ENCODE measurements at places on chromosomes 7 and 10. TPM values are rescaled to one million over a fixed set of nuclear protein-coding genes. Genes with fewer than 3 reads are reported as not detected.

Gene GATA3
- polyA plus RNA-seq = 0.02 TPM

DNA sequence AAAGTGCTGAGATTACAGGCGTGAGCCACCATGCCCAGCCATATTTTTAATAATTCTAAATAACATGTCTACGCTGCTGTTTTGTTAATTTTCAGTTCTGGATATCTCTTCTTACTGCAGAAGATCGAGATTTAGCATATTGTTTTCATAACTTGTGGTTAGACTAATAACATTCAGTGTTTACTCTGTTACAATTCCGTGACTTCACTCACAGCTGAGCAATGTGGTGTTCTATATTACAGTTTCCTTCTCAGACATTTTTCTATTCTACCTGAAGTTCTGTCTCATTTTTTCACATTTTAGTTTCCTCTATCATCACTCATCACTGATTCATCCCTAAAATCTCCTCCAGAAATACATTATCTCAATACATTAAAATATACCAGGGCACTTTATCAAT lies 10.9 kb downstream of the RNF32 start:
- H3K36me3 ChIP-seq = no peaks in the 10 kb centered on the region
- no peak overlapping the region for H3K27ac ChIP-seq
- H3K4me1 ChIP-seq = no peaks in the 10 kb centered on the region
- H3K4me3 ChIP-seq = no peak overlapping the region

DNA sequence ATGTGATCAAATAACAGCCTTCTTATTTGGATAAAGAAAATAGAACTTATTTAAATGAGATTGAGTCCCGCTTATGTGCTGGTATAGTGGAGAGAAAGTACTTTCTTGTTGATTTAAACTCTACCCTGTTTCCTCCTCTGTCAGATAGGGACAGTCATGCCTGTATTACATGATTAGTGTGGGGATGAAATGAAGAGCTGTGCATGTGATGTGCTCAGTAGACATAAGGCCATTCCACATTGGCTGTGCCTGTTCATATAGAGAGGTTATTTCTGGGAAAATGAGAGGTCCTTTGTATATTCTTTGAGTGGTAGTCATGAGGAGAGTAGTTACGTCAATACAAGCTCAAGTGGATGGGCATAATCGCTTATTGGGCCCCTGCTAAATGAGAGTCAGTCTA lies 5.7 kb downstream of the MTURN start:
- H3K36me3 ChIP-seq = no peaks in the 10 kb centered on the region

DNA sequence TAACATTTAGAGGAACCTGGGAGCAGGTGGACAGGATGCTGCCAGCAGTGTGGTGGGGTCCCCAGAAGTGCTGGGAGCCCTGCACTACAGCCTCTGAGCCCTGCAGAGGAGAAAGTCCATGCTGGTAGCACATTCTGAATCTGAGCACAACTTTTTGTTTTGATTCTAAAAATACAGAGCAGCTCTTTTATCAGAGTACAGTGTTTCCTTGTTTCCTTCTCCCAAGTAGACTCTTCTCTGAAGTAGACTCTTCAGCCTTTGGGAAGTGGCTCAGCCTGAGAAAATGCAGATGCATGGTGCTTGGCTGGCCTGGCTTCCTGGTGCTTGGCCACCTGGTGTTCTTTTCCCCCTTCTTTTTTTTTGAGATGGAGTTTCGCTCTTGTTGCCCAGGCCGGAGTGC lies 9.1 kb downstream of the ADCY1 start:
- no peak overlapping the region for H3K27ac ChIP-seq
- no peaks in the 10 kb centered on the region for H3K36me3 ChIP-seq
- DNase-seq = no peak

DNA sequence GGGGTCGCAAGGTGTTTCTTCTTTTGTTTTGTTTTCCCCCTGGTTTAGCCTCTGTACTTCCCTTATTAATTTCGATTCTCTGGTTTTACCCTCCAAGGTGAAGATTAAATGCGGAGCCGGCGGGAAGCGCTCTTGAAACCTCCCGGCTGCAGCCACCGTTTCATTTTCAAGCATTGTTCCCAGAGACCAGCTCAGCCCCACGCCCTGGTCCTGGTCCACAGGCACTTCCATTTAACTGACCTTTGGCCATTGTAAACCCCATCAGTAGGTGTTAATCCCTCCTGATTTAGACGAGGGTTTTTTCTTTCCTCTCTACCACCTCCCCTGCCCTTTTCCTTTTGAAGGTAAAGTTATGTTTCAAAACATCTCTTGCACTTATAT lies 39.2 kb upstream of the ENO4 start:
- DNase-seq = no peak
- H3K4me1 ChIP-seq = peaks cover 2% of the 10 kb centered on the region
- no peaks in the 10 kb centered on the region for H3K27me3 ChIP-seq
- no peak overlapping the region for H3K27ac ChIP-seq
- H3K36me3 ChIP-seq = no peaks in the 10 kb centered on the region

DNA sequence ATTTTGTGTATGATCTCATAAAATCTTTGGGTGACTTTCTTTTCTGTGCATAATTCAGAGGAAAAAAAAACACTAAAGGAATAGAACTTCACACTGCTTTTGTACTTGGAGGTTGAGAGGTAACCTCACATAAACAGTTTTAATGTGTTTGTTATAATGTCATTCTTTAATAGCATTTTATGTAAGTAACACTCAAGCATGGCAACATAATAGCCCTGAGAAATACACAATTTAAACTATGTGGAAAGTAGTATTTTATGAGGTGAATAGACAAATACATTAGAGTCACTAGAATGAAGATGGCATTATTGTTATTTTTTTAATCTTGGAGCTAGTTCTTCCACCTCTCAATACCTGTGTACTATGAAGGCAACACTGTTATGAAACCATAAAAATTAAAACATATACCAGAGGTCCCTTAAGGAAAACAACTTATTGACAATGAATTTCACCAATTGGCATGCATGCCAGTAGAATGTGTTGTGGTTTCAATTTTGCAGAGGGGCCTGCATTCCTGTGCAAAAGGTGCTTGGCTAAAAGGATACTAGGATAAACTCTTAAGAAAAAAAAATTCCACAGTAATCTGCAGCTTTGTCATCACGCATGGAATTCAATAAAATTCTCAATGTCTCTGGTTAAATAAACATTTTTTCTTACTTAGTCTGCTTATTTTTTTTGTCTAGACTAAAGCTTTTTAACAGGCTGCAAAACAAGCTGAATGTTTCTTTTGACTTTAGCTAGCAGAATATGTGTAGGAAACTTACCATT lies 102.5 kb downstream of the CD36 start:
- no peaks in the 10 kb centered on the region for H3K4me1 ChIP-seq
- H3K27ac ChIP-seq = no peak overlapping the region
- DNase-seq = no peak
- no peaks in the 10 kb centered on the region for H3K36me3 ChIP-seq
